ENCODE measurements at places on chromosomes 3 and 15.

DNA sequence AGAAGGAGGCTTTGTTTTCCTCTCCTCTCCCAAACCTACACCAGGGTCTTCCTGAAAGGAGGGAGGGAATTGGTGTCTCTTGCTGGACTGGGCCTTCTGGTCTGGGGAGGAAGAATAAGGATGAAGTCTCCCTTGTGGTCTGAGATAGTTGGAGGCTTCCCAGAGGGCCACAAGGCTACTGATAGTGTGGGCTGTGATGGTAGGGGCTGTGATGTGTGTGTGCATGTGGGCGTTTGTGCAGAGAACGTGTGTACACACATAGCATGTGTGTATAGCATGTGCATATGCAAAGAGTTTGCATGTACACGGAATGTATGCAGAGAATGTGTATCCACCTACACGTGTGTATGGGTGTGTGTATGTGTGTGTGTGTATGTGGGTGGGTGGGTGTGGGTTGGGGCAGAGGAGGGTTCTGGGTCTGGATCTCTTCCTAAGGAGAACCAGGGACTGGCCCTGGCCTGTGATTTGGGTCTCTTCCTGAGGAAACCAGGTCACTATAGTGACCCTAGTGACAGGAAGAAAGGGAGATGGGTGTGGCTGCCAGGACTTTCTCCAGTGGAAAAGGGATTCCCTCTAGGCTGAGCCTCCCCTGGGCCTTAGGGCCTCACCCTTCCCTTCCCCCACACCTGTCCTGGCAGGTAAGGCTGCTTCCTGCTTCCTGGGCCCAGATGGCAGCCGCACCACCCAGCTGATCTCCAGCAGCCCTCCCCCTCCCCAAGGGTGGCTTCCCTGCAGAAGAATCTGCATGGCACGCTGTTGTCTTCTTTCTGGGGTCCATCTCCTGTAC lies 1.7 kb downstream of the FLNB start:
- no peak for DNase-seq

- no peak for DNase-seq
These were observed 81.4 kb downstream of the IL1RAP start for GRCh38 chr3:190595179-190595795.

- DNase-seq, result no peak
These were observed 64.8 kb downstream of the ARIH1 start for GRCh38 chr15:72538931-72539330.

GRCh38 chr3:169116056-169116693 lies 547.3 kb downstream of the MECOM start:
- DNase-seq, result no peak

- DNase-seq, result no peak
These were observed 93.7 kb downstream of the MYLK start for GRCh38 chr3:123790254-123791072.

GRCh38 chr15:69141286-69141701 lies 19.1 kb upstream of the GLCE start:
- DNase-seq, result no peak

- no peak for DNase-seq
These were observed 133.6 kb downstream of the MEIS2 start for GRCh38 chr15:36966708-36967107.

DNA sequence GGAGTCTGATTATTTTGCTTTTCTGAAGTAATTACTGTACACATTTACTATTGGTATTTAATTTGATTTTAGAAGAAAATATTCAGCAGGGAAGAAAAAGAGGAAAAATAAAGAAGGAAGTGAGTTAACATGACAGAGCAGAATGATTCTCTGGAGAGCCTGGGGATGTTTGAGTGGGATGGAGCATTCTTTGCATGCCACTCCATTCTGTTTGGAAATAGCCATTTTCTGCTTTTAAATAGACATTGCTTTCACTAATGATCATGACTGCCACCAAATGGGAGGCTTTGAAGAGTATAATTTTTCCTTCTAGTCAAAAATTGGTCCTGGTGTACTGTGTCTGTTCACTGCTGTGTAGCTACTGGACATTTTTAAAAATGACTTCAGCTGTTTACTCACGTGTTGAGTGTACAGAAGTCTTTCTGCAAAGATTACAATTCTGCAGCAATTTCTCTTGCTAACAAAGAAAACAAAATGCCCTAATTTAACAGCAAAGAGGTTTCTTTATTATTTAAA lies 196.1 kb downstream of the RYR3 start:
- no peak for DNase-seq

DNA sequence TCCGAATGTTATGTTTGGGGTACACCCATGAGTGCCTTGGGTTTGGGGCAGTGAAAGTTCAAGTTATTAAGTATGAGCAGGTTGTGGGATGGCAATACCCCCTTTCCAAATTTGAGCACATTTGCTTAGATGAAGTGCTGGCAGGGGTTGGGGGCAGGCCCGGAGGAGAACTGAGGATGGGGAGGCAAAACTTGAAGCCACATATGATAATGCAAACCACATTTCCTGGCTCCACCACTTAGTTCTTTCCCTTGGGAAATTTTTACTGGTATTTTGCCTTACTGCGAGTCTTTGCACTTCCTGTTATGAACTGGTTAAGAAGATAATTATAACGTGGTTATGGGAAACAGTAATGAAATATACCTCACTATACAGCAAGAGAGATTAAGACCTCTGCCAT lies 336.0 kb upstream of the ONECUT1 start:
- DNase-seq, result no peak

GRCh38 chr3:175411405-175411804 lies 552.3 kb downstream of the NAALADL2 start:
- DNase-seq, result no peak

- DNase-seq, result no peak
These were observed 80.3 kb downstream of the FAIM start for GRCh38 chr3:138688871-138689299.

GRCh38 chr3:171838218-171838720 lies 4.9 kb upstream of the TMEM212 start:
- no peak for DNase-seq

DNA sequence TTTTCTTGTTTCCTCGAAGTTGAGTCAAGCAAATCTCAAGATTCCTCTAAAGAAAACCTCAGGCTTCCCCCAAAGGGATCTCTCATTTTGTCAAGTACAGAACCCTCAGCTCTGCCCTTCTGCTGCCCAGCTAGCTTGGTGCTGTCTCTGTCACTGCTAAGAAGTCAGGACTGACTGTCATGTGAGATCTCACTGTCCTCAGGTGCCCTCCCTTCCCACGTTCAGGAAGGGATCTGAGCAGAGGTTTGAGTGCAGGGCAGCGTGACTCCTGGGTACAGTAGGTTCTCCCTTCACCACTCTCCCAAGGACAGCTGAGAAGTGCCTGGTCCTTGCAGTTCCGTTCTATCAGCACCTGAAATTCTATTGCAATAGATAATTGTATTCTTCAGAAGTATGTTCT lies 229.7 kb downstream of the SLCO3A1 start:
- no peak for DNase-seq

- no peak for DNase-seq
These were observed 508.2 kb upstream of the TGFBR2 start for GRCh38 chr3:30098243-30098642.

GRCh38 chr15:68494573-68495110 lies 62.7 kb upstream of the ITGA11 start:
- DNase-seq, result no peak

DNA sequence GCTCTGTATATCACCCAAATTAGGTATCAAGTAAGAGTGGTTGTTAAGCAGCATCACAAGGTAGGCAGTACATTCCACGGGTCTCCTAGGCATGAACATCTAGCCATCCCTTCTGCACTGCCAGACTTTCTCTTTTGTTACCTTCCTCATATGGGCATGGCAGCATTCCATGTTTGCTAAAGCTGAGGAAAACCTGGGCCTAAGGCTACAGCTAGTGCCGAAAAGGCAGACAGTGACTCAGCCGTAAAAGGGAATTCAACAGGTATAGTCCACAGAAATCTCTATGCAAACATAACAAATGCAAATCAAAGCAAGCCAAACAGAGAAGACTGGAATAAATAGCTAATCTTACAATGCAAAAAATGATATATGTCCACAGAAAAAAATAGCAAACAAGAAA lies 645.4 kb downstream of the ZBBX start:
- no peak for DNase-seq

GRCh38 chr15:77739591-77740378 lies 107.1 kb upstream of the LINGO1 start:
- no peak for DNase-seq
